Neural progenitor cell (in vitro differentiated cells): ENCODE measurements at places on chromosomes 7 and 10.

- H3K4me3 ChIP-seq = no peak overlapping the region
- H3K36me3 ChIP-seq = no peaks in the 10 kb centered on the region
- no peak overlapping the region for H3K27ac ChIP-seq
- no peaks in the 10 kb centered on the region for H3K27me3 ChIP-seq
- no peak for DNase-seq
Measured at GRCh38 chr7:47400001-47400400, 181.9 kb downstream of the TNS3 start.

DNA sequence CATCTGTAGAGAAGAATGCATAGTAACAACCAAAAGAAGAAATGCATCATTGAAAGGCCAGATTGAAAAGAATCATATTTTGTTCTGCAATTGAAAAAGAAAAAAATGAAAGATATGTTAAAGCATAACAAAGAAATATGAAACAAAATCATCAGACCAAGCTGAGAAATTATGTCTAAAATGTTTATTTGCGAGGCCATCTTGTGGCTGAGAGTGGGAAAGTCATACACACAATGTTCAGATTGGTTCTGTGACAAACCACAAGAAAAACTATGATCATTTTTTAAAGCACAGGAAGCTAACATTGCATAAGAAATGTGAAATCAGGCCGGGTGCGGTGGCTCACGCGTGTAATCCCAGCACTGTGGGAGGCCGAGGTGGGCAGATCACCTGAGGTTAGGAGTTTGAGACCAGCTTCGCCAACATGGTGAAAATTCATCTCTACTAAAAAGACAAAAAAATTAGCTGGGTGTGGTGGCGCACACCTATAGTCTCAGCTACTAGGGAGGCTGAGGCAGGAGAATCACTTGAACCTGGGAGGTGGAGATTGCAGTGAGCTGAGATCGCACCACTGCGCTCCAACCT lies 36.6 kb downstream of the ABCB5 start:
- H3K36me3 ChIP-seq = no peaks in the 10 kb centered on the region
- no peaks in the 10 kb centered on the region for H3K27me3 ChIP-seq
- H3K4me1 ChIP-seq = peaks cover 3% of the 10 kb centered on the region
- DNase-seq = no peak
- no peak overlapping the region for H3K4me3 ChIP-seq

GRCh38 chr10:69214666-69215131 lies 5.4 kb upstream of the HKDC1 start:
- H3K27me3 ChIP-seq = no peaks in the 10 kb centered on the region
- no peaks in the 10 kb centered on the region for H3K4me1 ChIP-seq
- H3K36me3 ChIP-seq = no peaks in the 10 kb centered on the region
- H3K4me3 ChIP-seq = no peak overlapping the region

DNA sequence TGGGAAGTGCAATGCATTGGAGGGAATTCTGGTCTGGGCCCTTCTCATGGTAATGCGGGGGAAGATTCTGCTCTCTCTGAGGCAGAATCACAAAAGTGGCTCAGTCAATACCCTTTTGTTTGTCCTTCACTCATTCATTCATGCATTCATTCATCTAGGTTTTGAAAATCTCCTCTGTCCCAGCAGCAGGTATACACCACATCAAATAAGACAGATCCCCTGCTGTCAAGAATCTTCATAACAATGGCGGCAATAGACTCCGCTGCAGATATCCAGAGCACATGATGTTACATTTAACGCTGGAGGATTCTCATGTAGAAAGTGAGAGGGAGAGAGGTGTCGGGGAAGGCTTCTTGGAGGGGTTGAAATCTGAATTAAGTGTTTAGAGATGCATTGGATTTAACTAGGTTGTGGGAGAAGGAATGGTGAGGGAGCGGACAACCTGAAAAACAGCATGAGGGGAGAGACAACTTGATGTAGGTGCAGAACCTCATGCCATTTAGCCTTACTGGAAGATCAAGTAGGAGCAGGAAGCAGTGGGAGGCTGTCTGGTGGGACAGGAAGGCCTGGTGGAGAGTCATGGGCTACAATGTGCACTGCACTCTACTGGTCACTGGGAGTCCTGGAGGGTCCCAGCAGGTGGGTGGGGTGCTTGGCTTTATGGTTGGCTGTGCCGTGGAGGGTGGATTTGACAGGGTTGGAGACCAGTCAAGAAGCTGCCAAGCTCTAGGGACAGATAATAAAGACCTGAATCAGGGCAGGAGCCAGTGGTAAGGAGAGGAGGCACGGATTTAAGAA lies 5.2 kb upstream of the FAM180A start:
- peaks cover 7% of the 10 kb centered on the region for H3K4me1 ChIP-seq
- no peak overlapping the region for H3K27ac ChIP-seq
- no peak for DNase-seq
- H3K27me3 ChIP-seq = no peaks in the 10 kb centered on the region

GRCh38 chr10:129032372-129033313 lies 434.4 kb upstream of the MGMT start:
- H3K27me3 ChIP-seq = peaks cover 42% of the 10 kb centered on the region
- no peak overlapping the region for H3K4me3 ChIP-seq
- peaks cover 29% of the 10 kb centered on the region for H3K4me1 ChIP-seq
- no peaks in the 10 kb centered on the region for H3K36me3 ChIP-seq
- no peak overlapping the region for H3K27ac ChIP-seq

DNA sequence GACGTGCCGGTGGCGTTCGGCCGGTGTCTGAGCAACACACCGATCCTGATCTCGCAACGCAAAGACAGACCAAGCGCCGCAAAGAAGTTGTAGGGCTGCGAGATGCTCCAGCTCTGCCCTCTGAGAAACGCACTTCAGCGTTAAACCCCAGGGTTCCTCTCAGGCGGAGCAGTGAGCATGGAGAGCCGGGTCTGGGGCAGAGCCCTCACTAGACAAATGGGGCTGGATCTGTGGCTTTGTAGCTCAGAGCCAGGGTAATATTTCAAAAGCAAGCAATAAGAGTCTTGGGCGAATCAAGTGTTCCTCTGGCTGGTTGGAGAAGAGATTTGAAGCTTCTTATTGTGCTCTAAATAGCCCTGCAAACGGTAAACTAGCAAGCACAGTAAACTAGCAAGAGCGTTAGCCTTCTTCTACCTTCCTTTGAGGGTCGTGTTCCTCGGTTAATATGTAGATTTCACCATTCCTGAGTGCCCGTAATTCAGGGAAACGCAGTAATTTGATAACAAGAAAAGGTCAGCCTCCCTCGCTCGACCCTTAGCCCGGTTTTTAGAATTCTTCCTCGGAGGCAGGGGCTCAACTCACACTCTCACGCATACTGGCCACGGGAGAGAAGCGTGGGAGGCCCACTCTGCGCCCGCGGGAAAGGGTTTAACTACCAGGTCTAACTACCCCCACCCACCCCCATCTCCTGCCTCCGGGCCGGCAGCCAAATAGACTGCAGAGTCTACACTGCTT lies 6.7 kb downstream of the SKAP2 start:
- H3K27me3 ChIP-seq = peaks cover 100% of the 10 kb centered on the region
- H3K27ac ChIP-seq = no peak overlapping the region
- H3K36me3 ChIP-seq = no peaks in the 10 kb centered on the region
- H3K4me1 ChIP-seq = no peaks in the 10 kb centered on the region
